Thoracic aorta endothelial cell (primary cell): ENCODE measurements at places on chromosomes 1 and 21. TPM values are rescaled to one million over a fixed set of nuclear protein-coding genes. Genes with fewer than 3 reads are reported as not detected.

The SLC50A1 gene
- total RNA-seq: 24.3 and 39.1 TPM in 2 replicates

The TNFAIP8L2 gene
- not detected in 2 replicates for total RNA-seq

The CLIC6 gene
- total RNA-seq: under 0.01 TPM in 1 of 2 replicates, not detected in the other

The GJB4 gene
- total RNA-seq: not detected in 2 replicates

The AMY2B gene
- total RNA-seq: 1.6 and 2.9 TPM in 2 replicates

The LMX1A gene
- total RNA-seq: not detected in 2 replicates

The MYOC gene
- total RNA-seq: not detected in 2 replicates
